Lower leg skin (tissue), 4 donors: ENCODE measurements at places on chromosomes 7 and 10. TPM values are rescaled to one million over a fixed set of nuclear protein-coding genes. Genes with fewer than 3 reads are reported as not detected.

GRCh38 chr7:67019562-67020390, 23.1 kb downstream of the TYW1 start:
- DNase-seq = peak; percentile 40

- no peak for DNase-seq
These were observed 178.3 kb upstream of the AGR3 start for GRCh38 chr7:17060051-17060450.

DNA sequence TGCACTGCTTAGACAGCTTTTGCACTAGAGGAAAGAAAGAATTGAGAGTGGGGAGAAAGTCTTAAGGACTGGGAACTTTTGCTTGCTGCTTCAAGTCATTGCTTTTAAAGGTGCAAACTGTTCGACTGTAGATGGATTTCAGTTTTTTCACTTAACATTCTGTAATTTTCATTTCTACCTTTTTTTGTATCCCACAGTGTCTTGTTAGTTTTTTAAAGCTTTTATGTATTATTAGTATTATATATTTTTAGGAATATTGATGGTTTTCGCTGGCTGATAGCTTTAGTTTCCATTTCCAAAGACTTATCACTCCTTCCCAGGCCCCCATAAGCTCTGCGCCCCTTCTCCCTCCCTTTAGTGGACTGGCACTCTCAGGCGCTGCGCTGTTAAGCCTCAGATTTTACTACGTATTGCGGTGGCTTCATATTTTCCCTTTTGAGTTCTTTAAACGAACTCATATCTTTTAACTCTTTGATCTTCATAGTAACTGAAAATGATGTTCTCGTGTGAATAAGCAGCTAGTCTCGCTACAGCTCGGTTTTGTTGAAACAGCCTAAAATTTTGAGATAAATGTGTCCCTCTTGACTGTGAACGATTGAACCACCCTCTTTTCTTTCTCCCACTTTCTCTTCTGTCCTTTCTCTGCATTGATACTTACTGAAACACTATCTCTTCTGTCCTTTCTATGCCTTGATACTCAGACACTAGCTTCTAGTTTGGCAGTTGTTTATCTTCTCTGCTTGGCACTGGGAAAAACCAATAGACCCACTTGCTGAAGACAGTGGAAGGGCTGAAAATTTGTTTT, 2.5 kb upstream of the ETV1 start:
- DNase-seq = no peak

DNA sequence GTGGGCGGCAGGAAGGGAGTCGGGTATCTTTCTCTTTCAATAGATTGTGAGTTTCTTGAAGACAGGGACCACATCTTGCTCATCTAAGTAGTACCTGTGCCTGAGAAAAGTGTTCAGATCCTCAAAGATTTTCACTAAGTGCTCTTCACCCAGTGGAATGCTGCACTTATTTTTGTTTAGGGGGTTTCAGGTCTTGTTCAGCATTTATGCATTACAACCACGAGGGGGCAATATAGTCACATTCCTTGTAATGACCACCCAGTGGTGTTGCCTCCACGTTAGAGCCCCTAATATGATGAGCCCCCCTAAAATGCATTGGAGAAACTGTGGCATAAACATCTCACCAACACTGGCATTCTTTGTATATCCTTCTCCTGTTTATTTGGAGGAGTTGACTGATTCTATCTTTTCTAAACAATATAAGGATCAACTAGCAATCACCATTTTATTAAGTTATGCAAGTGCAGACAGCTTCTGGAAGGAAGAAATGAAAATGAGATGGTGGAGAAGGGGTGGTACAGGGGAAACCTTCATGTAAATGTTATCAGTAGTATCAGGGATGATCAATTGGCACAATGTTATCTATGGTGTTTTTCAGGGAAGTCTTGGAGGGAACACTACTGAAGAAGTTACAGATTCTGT, 3.1 kb upstream of the PAPSS2 start:
- no peak for DNase-seq

- no peak for DNase-seq
These were observed 233.6 kb upstream of the BMPER start for GRCh38 chr7:33671531-33672262.

DNA sequence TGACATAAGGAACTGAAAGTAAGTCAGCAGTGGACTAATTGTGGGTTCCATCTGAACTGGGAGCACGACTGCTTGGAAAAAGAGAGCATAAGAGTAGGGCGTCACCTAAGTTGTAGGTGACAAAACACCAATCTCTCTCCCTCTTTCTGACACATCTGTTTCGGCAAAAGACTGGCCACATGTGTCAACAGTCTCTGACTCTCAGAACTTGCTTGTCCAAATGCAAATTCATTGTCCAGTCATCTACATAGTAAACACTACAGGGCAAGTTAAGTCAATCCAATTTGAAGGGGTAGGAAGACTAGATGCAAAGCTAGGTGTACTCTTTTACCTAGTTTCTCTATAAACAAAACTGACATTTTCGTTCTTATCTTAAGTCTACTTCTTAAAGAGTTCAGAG, 87.7 kb downstream of the ZNF438 start:
- no peak for DNase-seq

The MUC12 gene
- not detected for total RNA-seq
